ENCODE measurements at places on chromosomes 5 and 9.
A peak's percentile ranks its signal among the peaks of the same experiment; 100 is the strongest.

GRCh38 chr9:109193974-109194556, 27.0 kb upstream of the FRRS1L start:
- DNase-seq = no peak

DNA sequence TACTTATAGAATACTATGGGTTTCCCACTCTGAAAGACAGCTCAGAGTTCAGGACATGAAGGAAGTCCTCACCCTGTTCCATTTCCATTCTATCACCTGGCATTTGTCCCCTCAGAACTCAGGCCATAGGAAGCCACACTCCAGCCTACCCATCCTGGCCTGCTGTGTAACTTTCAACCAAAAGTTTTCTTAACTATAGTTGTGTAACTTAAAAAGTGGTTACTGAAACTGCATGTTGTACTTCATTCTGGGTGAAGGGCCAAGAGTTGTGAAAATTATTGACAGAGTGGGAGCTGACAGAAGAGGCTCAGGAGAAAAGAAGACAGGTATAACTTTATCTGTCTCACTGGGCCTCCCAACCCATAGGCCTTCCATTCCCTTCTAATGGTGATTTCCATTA, 212.5 kb downstream of the RAB3C start:
- no peak for DNase-seq

DNA sequence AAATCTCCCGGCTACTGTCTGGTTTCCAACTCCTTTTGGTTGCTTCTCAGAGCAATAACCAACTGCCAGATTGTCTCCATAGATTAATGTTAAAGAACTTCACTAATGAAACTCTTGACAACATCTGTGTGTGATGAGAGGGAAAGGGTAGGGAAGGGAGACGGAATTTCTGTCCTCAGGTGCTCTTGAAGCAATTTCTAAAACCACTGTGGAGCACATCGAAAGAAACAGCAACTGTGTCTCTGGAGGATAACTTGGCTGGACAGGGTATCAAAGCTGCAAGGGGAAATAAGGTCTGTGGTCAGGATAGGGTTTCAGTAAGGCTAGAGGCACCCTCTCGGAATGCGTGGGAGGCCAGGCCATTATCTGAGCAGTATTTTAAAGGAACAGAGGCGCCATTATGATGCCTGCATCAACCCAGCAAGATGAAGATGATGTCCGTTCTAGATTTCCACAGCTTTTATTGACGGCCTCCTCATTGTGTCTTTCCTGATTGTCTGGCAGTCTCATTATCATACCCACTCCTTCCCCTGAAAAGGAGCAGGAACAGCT, 76.6 kb downstream of the RORB start:
- no peak for DNase-seq

- no peak for DNase-seq
Observed at GRCh38 chr9:96168882-96169281, 133.1 kb downstream of the HSD17B3 start.

DNA sequence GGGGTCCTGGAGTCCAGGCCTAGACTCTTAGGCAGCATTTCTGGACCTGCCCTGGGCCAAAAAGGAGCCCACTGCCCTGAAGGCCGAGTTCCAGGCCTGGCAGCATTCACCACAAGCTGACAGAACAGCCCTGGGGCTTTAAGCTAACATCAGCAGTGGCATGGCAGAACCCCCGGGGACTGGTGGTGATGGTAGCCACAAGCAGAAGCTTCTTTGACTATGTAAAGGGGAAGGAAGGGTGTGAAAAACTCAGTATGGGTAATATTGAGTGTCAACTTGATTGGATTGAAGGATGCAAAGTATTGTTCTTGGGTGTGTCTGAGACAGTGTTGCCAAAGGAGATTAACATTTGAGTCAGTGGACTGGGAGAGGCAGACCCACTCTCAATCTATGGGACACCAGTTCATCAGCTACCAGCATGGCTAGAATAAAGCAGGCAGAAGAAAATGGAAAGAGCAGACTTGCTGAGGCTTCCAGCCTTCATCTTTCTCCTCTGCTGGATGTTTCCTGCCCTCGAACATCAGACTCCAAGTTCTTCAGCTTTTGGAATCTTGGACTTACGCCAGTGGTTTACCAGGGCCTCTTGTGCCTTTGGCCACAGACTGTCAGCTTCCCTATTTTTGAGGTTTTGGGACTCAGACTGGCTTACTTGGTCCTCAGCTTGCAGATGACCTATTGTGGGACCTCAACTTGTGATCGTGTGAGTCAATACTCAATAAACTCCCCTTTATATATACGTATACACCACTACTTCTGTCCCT, 661.0 kb upstream of the C9orf72 start:
- no peak for DNase-seq

GRCh38 chr5:119275601-119276173, 80.1 kb upstream of the TNFAIP8 start:
- no peak for DNase-seq

- no peak for DNase-seq
Observed at GRCh38 chr9:135306699-135307098, 172.9 kb upstream of the PPP1R26 start.

- no peak for DNase-seq
Observed at GRCh38 chr9:113963017-113963620, 87.0 kb downstream of the ZNF618 start.

- DNase-seq = no peak
Observed at GRCh38 chr5:73183481-73183891, 10.5 kb downstream of the TMEM174 start.

DNA sequence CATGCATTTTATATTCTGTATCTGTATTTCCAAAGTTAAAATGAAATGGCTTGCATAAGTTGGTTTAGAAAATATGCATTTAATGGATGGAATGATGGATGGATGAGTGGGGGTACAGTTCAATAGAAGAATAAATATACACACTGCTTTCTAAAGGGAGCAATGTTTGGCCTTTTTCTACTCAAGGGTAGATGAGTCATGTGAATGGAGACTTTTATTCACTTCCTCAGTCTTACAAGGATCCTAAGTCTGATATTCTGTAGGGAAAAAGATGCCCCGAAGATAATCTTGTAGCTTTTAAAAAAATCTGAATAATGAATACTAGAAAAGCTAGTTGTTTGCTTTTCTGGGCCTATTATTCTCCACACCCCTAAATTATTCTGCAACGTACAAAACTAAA, 2112.1 kb downstream of the MAT2B start:
- DNase-seq = no peak

- DNase-seq = no peak
Observed at GRCh38 chr5:52886206-52886605, 98.5 kb downstream of the ITGA1 start.

DNA sequence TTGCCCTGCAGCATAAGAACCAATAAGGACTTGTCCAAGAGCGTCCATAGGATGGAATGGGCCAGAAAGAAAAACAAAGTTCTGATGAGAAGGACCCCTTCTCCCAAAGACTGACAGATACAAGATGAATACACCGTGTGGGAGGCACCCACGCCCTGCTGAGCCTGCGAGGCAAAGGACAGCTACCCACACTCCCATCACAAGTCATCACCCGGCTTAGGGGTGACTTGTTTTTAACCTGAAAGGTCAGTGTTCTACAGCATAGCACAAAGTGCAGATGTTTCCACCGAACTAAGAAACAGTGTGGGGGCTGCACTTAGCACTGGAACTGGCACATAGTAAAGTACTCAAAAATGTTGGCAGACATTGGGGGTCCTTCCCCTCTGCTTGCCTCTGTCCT, 13.9 kb downstream of the TNIP1 start:
- DNase-seq = no peak

GRCh38 chr9:132372177-132373095, 17.6 kb upstream of the SETX start:
- peak; percentile 56 for DNase-seq

- no peak for DNase-seq
Observed at GRCh38 chr5:51556833-51557232, 173.6 kb downstream of the ISL1 start.

GRCh38 chr9:129826344-129826743, 2.4 kb upstream of the TOR1A start:
- no peak for DNase-seq

- no peak for DNase-seq
Observed at GRCh38 chr9:104553261-104553660, 15.7 kb upstream of the OR13C8 start.

- no peak for DNase-seq
Observed at GRCh38 chr5:92849756-92850155, 731.3 kb downstream of the NR2F1-AS1 start.

GRCh38 chr5:174167080-174167910, 121.8 kb downstream of the NSG2 start:
- DNase-seq = no peak

- peak; percentile 45 for DNase-seq
Observed at GRCh38 chr5:10663489-10664179, 97.4 kb downstream of the DAP start.

DNA sequence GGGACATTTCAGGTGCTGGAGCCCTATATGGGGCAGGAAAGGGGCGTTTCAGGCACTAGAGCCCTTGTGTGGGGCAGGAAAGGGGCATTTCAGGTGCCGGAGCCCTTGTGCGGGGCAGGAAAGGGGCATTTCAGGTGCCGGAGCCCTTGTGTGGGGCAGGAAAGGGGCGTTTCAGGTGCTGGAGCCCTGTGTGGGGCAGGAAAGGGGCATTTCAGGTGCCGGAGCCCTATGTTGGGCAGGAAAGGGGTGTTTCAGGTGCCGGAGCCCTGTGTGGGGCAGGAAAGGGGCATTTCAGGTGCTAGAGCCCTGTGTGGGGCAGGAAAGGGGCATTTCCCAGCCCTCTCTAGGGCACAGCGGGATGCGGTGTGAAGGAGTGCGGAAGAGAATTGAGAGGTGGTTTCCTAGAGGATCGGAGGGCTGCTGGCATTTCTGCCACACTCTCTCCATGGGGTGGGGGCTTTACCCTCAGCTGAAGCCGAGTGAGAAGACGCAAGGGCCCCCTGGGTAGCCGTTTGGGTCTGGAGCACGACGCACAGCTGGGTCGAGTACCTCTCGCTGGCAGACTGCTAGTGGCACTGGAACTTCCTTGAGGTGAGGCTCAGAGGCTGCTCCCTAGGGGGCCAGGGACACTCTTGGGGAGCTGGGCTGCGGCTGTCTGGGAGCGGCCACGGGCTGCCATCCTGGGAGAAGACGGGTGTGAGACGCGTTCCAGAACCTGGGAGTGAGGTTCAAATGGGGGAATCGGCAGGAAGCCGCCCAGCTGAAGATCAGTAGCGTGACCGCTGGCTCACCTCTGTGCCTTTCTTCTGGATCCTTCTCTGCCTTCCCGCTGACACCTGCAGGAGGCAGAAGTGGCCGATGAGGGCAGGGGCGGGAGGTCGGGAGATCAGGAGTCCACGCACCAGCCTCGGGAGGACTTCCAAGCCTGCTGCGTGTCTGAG, 122.6 kb upstream of the IRX4 start:
- no peak for DNase-seq

GRCh38 chr5:139709582-139710318, 61.6 kb downstream of the CXXC5 start:
- DNase-seq = peak; percentile 82

All from left hindlimb (tissue), 1 donor.